Stimulated activated CD4-positive, alpha-beta T cell treated with anti-CD3 and anti-CD28 coated beads, Interleukin-15, amount 100 ng/mL, for 48 hours (primary cell): ENCODE measurements at places on chromosomes 4 and X.

- DNase-seq = no peak
These were observed 65.4 kb downstream of the SOX3 start for GRCh38 chrX:140439476-140439875.

- DNase-seq = no peak
These were observed 4.5 kb upstream of the HSD17B13 start for GRCh38 chr4:87327136-87327535.

DNA sequence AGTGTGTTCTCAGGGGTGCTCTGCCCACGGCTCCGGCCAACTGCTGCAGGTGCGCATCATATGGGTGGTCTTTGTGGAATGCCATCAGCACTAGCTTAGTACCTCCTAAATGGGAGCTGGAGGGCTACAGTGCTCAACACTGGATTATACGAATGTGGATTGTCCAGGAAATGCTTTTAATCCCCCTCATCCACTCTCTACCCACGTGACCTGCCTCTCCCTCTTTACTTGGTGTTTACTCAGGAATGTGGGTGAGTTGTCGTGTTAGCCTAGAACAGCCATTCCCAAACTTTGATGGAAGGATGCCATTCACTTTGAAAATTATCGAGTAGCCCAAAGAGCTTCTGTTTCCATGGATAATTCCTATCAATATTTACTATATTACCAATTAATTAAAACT, 150.8 kb downstream of the PTTG2 start:
- DNase-seq = no peak

- no peak for DNase-seq
These were observed 38.7 kb upstream of the FRAS1 start for GRCh38 chr4:78018271-78019049.

GRCh38 chr4:124694946-124695598, 17.5 kb downstream of the ANKRD50 start:
- DNase-seq = no peak

- DNase-seq = no peak
These were observed 28.8 kb downstream of the RPS6KA3 start for GRCh38 chrX:20237864-20238263.

DNA sequence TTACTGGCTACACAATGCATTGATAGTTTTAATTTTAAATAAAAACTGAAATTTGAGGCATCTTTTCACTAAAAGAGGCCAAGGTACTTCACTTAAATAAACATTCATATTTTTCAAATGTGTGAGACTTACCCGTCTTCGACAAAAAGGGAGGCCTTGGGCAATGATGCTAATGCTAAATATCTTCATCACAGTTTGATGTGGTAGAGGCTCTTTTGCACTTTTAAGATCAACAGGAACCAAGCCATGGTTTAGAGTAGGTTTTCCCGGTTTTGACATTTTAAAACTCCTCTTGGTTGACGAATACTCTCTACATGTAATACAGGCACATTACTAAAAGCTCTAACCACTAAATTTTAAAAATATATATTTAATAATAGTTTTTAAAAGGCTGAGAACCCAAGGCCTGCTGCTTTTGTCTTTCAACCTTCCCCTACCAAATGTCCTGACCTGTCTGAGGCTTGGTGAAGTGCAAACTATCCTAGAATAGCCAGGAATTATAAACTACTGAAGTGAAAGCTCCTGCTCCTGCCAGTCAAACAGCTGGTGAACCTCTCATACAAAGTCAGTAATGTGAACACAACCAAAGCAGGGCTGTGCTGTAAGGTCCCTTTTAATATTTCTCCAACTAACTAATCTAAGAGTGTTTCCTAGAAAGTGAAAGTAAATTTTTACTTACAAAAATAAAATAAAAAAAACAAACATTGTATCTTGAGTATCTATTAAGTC, 153.7 kb downstream of the FBXW7 start:
- DNase-seq = no peak

- peak; percentile 48 for DNase-seq
These were observed 77.3 kb downstream of the ARSJ start for GRCh38 chr4:113901994-113902787.

DNA sequence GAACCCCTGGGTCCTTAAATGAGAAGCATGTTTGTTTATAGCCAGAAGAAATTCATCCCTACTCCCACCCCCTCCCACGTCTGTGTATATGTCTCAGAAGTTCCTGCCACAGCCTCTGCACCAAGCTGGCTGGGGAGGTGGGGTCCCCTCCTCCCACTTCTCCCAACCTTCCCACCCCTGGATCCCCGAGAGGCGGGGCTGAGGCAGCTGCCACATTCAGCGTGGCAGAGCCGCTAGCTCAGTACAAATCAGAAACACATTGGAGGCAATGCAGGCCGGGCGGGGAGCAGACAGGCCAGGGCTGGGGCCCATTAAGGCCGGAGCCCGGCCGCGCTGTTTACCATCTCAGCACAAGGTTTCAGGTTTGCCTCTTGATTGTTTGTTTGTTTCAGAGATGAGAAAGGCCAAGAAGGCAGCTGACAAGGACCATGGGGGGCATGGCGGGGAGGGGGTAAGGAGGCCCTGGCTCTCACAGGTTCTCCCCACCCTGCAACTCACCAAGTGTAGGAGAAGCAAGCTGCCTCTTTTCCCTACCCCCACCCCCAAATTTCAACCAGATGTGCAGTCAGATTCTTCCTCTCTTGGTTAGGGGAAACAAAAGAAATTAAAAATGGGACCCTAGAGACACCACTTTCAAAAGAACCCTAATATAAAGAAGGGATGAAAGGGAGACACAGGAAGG, 22.3 kb downstream of the PJA1 start:
- no peak for DNase-seq

- no peak for DNase-seq
These were observed 31.5 kb downstream of the WWC2 start for GRCh38 chr4:183130328-183131155.

- no peak for DNase-seq
These were observed 116.3 kb upstream of the TEX13C start for GRCh38 chrX:125203365-125203736.

GRCh38 chr4:184792334-184792733, 33.4 kb downstream of the ACSL1 start:
- no peak for DNase-seq

DNA sequence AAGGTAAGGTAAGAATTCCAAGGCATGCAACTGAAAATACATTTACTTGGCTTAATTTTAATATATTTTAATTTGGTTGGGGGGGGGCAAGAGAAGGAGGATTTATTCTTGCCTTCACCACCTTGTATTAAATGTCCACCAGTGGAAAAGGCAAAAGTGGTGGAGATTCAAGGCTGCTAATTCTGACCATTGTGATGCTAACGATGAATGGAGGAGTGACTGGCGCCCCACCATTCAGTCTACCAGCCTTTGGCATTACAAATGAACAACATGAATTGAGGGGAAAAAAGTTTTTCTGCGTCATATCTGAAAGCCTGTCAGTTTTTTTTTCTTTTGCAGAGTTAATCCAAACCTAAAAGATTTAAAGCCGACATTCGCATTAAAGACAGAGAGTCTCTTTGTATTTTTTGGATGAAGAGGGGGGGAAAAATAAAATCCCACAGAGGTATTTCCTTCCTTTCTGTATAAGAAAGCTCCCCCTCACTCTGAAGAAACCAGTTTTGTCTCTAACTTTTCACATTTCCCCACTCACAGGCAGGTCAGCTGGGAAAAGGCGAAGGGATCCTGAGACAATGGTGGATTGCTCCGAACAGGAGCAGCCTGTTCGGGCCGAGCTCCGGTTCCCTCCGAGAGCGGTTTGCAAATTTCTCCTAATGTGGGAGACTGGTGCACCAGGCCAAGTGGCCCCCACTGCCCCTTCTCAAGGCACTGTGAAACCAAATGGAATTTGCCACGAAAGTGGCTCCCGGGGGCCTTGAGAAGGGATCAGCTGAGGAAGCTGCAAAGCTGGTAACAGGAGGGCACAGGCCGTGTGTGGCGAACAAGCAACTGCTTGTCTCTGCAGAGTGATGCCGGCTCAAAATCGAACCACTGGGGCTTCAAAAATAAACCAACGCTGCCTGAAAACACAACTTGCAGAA, 28.1 kb downstream of the SHISA3 start:
- DNase-seq = no peak

DNA sequence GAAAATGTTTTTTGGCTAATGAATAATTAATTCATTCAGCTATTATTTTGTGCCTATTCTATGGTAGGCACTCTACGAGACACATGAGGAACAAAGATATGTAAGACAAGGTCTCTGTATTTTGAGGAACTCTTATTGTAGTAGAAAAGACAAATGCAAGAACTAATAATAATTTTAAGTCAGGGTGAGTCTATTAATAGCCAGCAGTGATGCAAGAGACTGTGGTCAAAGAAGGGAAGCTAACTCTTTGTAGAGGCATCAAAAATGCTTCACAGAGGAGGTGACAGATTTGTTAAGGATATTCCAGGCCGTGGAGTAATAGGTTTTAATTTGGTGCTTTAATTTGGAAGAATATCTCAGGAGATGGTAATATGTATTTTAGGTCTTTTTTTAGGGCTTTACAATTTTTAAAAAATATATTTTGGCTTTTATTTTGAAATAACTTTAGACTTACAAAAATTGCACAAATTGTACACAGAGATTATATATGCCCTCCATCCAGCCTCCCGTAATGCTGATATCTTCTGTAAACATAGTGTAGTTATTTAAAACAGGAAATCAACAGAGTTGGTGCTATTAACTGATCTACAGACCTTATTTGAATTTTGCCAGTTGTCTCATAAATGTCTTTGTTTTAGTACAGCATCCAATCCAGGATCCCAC, 48.1 kb downstream of the DCLK2 start:
- DNase-seq = no peak

GRCh38 chr4:150970685-150971151, 44.4 kb downstream of the LRBA start:
- DNase-seq = no peak

GRCh38 chr4:30920043-30920442, 199.9 kb downstream of the PCDH7 start:
- DNase-seq = no peak

DNA sequence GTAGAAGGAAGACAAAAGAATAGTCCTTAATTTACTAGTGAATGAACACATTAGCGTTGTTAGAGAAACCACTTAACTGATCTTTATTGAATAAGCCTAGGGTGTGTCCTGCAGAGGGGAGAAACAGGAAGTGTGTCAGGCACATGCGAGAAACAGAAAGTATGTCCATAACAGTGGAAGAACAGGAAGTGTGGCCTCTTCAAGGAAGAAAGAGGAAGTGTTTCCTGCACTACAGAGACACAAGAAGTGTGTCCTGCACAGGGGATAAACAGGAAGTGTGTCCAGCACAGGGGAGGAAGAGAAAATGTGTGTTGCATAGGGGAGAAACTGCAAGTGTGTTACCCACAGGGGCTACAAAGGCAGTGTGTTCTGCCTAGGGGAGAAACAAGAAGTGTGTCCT, 539.6 kb upstream of the PRKX start:
- DNase-seq = no peak

GRCh38 chrX:119828446-119828845, 24.3 kb downstream of the UPF3B start:
- no peak for DNase-seq

DNA sequence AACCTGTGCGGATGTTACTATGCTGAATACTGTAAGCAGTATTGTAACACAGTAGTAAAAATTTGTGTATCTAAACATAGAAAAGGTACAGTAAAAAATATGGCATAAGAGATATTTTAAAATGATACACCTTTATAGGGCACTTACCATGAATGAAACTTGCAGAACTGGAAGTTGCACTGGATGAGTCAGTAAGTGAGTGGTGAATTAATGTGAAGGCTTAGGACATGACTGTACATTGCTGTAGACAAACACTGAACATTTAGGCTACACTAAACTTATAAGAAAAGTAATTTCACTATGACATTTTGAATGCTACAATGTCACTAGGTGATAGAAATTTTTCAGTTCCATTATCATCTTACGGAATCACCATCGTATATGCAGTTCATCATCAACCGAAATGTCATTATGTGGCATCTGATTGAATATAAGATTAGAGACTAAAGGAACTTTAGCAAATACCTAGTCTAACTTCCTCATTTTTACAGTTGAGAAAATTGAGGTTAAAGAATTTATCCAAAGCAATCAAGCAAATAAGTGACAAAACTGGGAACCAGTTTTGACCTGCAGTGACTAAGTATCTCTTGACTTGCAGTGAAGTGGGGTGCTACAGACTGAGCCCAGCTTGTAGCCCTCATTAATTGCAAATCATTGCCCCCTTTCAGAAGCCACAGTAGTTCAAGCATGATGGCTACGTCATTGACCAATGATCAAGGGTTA, 55.3 kb downstream of the EGF start:
- DNase-seq = no peak

- DNase-seq = peak; percentile 50
These were observed 29.6 kb upstream of the CHRNA9 start for GRCh38 chr4:40305328-40306170.

DNA sequence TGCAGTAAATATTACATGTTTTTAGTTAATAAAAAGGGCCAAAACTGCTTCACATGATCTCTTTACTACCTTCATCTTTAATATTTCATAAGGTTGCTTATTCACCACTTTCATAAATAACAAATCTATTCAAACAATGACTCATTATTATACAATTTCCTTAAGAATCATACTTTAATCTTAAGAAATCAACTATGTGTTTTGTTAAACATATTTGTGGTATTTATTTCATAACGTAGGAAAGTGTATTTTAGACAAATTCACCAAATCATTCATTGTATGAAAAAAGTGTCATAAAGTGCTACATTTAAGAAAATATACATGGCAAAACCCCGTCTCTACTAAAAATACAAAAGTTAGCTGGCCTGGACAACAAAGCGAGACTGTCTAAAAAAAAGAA, 150.5 kb upstream of the RXFP1 start:
- no peak for DNase-seq

DNA sequence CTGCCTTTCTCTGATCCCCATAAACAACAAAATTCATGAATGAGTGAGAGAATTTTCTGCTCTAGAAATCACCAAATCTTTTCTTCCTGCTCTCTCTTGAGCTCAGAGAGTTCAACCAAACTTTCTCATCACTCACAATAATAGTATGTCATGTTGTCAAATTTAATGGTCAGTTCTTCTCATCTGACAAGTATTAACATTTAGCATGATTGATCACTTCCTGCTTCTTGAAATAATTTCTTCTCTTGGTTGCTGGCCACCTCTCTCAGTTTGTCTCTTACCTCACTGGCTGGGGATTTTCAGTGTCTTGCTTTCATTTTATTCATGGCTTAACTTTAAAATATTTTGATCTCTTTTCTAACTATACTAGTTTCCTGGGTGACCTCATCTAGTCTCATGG, 25.5 kb upstream of the FGF5 start:
- no peak for DNase-seq

- no peak for DNase-seq
These were observed 2506.0 kb downstream of the PCDH7 start for GRCh38 chr4:33226133-33226532.
